Spleen (tissue), 13 donors: ENCODE measurements at places on chromosomes 12 and 14. TPM values are rescaled to one million over a fixed set of nuclear protein-coding genes. Genes with fewer than 3 reads are reported as not detected.

DNA sequence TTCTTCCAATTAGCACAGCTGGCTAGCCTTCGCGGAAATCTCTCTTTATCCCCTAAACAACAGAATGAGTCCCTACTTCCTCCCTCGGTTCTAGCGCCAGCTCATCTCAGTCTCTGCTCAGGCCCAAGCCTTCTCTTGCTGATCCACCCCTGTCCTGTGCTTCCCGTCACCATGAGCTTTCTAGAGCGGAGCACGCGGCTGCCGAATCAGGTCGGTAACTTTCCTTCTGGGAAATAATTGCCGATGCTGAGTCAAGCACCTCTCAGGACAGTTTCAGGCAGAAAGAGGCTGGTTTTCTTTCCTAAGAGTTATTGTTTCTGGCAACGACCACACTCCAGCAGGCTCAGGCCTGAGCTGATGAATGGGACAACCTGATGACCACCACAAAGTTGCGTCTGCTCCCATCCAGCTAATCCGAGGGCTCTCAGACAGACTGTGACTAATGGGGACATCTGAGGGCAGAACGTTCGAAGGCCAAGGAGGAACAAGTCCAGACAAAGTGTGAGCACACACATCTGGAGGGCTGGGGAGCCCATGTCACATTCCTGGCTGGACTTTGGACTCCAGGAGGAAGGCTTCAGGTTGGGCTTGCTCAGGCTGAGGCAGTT is 13.6 kb upstream of the GPR68 start:
- H3K4me3 ChIP-seq, result no peak overlapping the region
- no peak overlapping the region for H3K27ac ChIP-seq
- H3K4me1 ChIP-seq, result peaks cover 26% of the 10 kb centered on the region

DNA sequence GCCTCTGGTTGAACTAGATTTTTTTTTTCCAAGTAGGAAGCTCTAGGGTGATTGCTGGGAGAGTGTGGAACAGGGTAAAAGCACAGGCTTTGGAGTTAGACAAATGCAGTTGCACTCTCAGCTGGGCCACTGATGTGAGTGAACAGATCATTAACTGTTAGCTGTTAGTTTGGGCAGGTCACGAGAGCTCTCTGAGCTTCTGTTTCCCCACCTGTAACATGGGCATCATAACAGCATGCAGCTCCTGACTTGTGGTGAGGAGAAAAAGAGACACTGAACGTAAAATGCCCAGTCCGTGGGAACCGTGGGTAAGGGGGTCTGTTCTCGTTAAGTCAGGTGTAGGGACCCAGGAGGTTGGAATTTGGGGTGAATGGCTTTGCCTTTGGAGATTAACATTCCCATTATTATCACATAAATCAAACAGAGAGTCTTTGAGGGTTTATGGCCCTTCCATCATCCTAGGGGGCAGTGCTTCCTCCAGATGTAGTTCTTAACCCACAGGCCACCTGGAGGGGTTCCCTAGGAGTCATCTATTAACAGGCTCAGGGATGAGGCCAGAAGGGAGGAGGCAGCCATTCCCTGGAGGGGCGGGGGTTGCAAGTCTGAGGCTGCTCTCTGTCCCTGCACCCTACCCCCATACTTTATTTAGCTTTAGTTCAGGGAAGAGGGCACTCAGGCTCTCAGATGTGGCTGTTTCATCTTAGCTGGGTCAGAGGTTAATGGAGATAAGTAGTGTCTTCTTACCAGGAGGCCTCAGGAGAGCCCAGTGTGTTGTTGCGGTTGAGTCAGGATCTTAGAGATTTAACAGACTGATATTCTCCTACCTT is 135.2 kb downstream of the DACT1 start:
- H3K27ac ChIP-seq, result no peak overlapping the region
- no peaks in the 10 kb centered on the region for H3K27me3 ChIP-seq
- no peaks in the 10 kb centered on the region for H3K4me1 ChIP-seq

- no peaks in the 10 kb centered on the region for H3K4me1 ChIP-seq
- no peak overlapping the region for H3K27ac ChIP-seq
- H3K27me3 ChIP-seq, result peaks cover 29% of the 10 kb centered on the region
- no peak for DNase-seq
- no peak overlapping the region for H3K4me3 ChIP-seq
These were observed 202.8 kb downstream of the NUAK1 start for GRCh38 chr12:105935981-105936380.

HOXC10 gene
- not detected for total RNA-seq

EIF2S3B gene
- total RNA-seq, result 1.3 TPM

CD27 gene
- total RNA-seq, result 77.4 TPM
